Aorta (tissue), 5 donors: ENCODE measurements at places on chromosomes 2 and 18. TPM values are rescaled to one million over a fixed set of nuclear protein-coding genes. Genes with fewer than 3 reads are reported as not detected.

DNA sequence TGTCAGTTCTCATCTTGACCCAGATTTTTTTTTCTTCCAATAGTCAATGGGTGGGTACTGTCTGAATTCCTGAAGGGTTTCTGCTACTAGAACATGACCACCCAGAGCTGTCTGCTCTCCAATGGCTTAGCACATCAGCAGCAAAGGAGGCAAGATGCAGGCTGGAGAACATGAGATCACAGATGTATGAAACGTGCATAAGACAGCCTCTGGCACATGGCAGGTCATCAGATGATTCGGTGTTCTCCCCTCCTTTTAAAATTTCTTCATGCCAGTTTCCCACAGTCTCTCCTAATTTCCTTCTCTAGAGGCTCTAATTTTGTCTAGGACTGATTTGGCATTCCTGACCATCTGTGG lies 359.3 kb upstream of the TNP1 start:
- no peaks in the 10 kb centered on the region for H3K27me3 ChIP-seq
- no peaks in the 10 kb centered on the region for H3K4me1 ChIP-seq
- no peak overlapping the region for H3K27ac ChIP-seq
- no peak overlapping the region for H3K4me3 ChIP-seq
- no peaks in the 10 kb centered on the region for H3K36me3 ChIP-seq

DNA sequence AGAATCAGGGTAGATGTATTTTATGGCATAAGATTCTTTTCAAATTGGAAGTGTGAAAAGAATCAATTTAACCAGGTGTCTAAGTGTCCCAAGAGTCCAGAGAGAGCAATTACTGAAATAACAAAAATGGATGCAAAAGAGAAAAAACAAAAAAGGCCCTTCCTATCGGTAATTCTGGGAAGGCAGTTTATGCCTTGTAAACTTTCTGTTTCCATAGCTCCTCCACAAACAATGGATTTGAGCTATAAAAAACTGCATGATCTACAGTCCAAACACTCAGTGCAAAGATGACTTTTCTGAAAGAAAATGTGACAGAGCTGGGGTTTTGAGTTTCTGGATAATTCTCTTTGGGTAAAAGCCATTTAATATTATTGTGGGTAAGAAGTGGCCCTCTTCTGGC lies 366.1 kb downstream of the EN1 start:
- no peak overlapping the region for H3K27ac ChIP-seq
- H3K27me3 ChIP-seq: no peaks in the 10 kb centered on the region
- H3K36me3 ChIP-seq: no peaks in the 10 kb centered on the region
- no peak overlapping the region for H3K4me3 ChIP-seq
- H3K4me1 ChIP-seq: no peaks in the 10 kb centered on the region
- DNase-seq: no peak

DNA sequence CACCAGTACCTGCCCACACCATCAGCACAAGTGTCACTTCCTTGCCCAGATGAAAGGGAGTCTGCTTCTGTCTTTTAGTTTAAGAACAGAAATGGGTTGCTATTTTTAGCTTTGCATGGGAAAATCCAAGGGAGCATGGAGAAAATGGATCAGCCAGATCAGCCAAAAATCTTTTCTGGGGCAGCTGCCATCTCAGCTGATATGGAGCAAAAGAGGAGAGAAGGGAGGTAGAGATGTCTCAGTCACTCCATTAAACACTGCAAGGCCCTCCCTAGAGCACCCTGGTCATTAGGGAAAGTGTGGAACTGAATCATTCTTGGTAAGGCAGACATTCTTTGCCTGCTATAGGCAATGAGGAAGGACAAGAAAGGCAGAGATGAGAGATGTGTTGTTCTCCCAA lies 79.9 kb downstream of the CTAGE1 start:
- H3K27me3 ChIP-seq: no peaks in the 10 kb centered on the region
- no peak for DNase-seq
- H3K27ac ChIP-seq: peak overlapping the region; percentile 9
- H3K36me3 ChIP-seq: no peaks in the 10 kb centered on the region
- H3K4me1 ChIP-seq: no peaks in the 10 kb centered on the region
- no peak overlapping the region for H3K4me3 ChIP-seq

DNA sequence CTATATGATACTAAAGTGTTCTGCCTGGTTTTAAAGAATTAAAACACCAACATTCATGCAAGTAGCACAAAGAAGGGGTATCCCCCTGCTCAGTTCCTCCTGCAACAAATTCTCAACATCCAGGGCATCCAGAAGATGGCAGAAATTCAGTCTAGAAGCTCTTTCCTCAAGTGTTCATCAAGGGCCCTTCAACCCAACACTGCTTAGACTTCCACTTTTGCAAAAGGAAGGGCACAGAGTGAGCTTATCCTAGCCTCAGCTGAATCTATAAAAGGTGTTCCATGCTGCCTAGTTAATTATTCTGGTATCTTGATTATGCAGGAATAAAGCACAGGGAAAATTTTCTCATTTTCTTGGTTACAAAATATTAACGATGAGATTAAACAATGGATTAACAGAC lies 275.8 kb upstream of the CRIM1 start:
- DNase-seq: no peak
- H3K4me3 ChIP-seq: no peak overlapping the region
- H3K36me3 ChIP-seq: no peaks in the 10 kb centered on the region
- H3K27ac ChIP-seq: no peak overlapping the region
- no peaks in the 10 kb centered on the region for H3K4me1 ChIP-seq
- H3K27me3 ChIP-seq: no peaks in the 10 kb centered on the region

Gene GFPT1
- 67.8 TPM for total RNA-seq

- no peak for DNase-seq
- no peak overlapping the region for H3K27ac ChIP-seq
- no peaks in the 10 kb centered on the region for H3K4me1 ChIP-seq
- H3K36me3 ChIP-seq: no peaks in the 10 kb centered on the region
- no peak overlapping the region for H3K4me3 ChIP-seq
Measured at GRCh38 chr2:69700381-69700780, 41.6 kb upstream of the ANXA4 start.

DNA sequence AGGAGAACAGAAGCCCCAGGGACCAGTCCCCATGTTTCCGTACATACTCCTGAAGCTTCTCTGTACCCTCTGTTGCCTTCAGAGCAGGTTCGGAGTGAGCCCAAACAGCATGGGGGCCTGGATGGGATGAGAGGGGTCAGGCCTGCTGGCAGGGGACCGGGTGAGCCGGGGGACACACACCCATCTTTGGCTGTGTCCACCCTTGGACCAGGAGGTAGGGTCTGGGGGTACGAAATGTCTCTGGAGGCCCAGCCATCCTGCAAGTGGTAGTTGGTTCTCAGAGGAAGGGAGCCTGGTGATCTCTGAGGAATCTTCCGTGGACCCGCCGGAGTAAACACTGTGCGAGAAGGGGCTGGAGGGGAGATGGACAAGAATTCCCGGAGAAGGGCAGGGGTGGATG lies 15.3 kb downstream of the FBLN7 start:
- no peak overlapping the region for H3K27ac ChIP-seq
- H3K36me3 ChIP-seq: no peaks in the 10 kb centered on the region
- H3K4me3 ChIP-seq: no peak overlapping the region
- no peaks in the 10 kb centered on the region for H3K4me1 ChIP-seq

Gene TMEM178A
- 5.0 TPM for total RNA-seq

GRCh38 chr18:37335409-37335736 lies 230.2 kb downstream of the CELF4 start:
- no peak for DNase-seq
- no peaks in the 10 kb centered on the region for H3K36me3 ChIP-seq
- no peaks in the 10 kb centered on the region for H3K4me1 ChIP-seq
- H3K4me3 ChIP-seq: no peak overlapping the region
- no peak overlapping the region for H3K27ac ChIP-seq

DNA sequence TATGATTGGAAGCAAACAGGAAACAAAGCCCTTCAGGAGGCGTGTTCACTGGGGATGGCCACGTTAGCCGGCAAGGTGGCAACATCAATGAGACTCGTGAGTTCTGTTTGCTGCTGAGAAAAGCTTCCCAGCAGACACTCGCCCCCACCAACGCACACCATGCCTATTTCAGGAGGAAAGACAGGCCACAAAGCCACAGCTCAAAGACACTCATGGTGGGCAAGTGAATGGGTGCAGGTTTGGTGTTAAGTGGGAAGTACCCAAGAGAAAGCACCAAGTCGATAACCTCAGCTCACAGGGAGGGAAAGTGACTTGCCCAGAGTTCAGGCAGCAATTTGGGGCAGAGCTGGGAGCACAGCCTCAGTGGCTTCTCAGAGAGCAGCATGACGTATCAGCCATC lies 10.5 kb upstream of the MTERF4 start:
- H3K4me3 ChIP-seq: no peak overlapping the region
- no peaks in the 10 kb centered on the region for H3K27me3 ChIP-seq
- DNase-seq: no peak

Gene MBD2
- 74.3 TPM for total RNA-seq

- no peak for DNase-seq
- H3K4me3 ChIP-seq: no peak overlapping the region
- no peaks in the 10 kb centered on the region for H3K36me3 ChIP-seq
- no peak overlapping the region for H3K27ac ChIP-seq
Measured at GRCh38 chr2:44715671-44716081, 225.8 kb upstream of the SIX3 start.

DNA sequence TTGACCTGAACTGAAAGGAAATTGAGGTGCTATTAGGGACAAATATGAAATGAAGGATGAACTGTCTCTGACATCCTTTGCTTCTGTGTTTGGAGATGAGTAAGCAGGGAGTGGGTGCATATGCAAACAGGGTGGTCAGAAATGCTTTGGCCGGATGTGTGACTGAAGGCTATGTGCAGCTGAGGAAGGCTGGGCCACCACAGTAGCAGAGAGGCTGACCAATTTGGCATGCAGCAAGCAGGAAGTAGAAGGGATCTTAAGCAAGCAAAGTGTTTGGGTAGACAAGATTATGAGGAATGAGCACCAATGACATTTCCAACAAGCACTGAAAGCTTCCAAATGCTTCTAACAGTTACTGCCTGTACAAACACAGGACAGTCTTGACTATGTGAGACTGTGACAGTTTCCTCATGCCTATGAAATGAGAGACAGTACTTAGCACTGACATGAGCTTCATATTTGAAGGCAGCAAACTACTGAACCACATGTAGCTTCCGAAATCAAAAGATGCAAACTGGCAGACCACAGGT lies 3.3 kb upstream of the ACTR3 start:
- no peaks in the 10 kb centered on the region for H3K4me1 ChIP-seq
- DNase-seq: peak; percentile 79
- no peaks in the 10 kb centered on the region for H3K36me3 ChIP-seq
- H3K4me3 ChIP-seq: no peak overlapping the region

Gene CD302
- 71.2 TPM for total RNA-seq

DNA sequence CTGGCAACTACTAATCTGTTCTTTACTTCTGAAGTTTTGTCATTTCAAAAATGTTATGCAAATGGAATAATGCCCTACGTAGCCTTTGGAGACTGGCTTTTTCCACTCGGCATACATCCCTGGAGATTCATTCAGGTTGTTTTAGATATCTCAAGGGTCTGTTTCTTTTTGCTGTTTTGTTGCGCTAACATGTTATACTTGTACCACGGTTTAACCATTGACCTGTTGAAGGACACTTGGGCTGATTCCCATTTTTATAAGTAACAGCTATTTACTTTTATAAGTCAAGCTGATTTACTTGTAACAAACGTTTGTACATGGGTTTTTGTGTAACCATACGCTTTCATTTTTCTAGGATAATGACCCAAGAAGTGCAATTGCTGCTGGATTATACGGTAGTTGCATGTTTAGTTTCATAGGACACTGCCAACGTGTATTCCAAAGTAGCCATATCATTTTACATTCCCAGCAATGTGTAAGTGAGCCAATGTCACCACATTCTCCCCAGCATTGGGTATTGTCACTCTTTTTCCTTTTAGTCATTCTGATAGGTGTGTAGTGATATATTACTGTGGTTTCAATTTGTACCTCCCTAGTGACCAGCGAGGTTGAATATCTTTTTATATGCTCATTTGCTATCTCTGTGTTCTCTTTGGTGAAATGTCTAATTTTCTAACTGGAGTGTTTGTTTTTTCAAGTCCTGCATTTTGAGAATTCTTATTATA lies 36.5 kb upstream of the STAT4 start:
- no peak for DNase-seq
- H3K27ac ChIP-seq: no peak overlapping the region
- no peaks in the 10 kb centered on the region for H3K36me3 ChIP-seq
- H3K27me3 ChIP-seq: no peaks in the 10 kb centered on the region
- no peak overlapping the region for H3K4me3 ChIP-seq
- H3K4me1 ChIP-seq: no peaks in the 10 kb centered on the region
